ENCODE measurements at places on chromosomes 11 and 22.

GRCh38 chr22:23457380-23457985 lies 122.6 kb downstream of the IGLL1 start:
- DNase-seq = no peak

- DNase-seq = no peak
These were observed 12.3 kb upstream of the IGSF9B start for GRCh38 chr11:133969112-133969511.

GRCh38 chr22:41818011-41818410 lies 14.9 kb upstream of the SREBF2 start:
- no peak for DNase-seq

- no peak for DNase-seq
These were observed 158.7 kb downstream of the ST3GAL4 start for GRCh38 chr11:126514061-126514693.

DNA sequence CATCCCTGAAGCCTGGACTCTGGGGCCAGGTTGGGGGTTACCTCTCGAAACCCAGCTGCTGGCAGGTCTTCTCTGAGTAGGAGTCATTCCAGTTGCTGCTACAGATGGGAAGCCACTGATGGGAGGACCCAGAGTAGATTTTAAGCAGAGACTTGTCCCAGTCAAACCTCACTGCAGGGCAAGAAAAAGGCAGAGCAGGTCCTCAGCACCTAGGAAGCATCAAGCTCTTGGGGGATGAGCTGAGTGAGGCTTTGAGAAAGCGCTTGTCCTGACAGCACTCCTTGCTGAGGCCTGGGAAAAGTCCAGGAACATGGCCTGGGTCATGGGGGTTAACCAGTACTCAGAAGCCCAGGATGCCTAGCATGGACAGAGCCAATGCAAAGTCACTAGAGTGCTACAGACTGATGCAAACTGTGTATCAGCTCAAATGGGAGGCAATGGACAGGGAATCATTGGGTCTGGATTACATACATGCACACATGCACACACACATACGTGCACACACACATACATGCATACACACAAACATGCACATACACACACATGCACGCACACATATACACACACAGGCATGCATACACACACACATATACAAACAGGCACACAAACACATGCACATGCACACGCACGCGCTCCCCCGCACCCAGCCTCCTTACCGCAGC lies 15.3 kb downstream of the TMPRSS13 start:
- DNase-seq = no peak

DNA sequence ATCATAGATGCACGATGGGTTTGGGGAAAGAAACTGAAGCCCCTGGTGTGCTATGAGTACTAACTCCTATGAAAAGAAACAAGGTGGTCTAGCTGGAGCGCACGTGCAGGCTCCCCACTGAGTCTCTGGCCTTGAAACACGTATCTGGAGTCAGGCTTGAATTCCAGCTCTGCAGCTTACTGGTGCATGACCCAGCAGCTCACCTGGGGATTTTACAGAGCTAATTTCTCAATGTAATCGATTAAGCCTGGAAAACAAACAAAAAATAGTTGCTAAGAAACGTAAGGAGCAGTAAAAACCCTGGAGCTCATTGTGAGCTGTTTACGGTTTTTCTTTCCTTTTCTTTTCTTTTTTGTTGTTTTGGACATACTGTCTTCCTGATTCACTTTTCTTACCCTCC lies 12.3 kb downstream of the KCNJ1 start:
- no peak for DNase-seq
